Omental fat pad (tissue), 4 donors: ENCODE measurements at places on chromosomes 1 and 21.

DNA sequence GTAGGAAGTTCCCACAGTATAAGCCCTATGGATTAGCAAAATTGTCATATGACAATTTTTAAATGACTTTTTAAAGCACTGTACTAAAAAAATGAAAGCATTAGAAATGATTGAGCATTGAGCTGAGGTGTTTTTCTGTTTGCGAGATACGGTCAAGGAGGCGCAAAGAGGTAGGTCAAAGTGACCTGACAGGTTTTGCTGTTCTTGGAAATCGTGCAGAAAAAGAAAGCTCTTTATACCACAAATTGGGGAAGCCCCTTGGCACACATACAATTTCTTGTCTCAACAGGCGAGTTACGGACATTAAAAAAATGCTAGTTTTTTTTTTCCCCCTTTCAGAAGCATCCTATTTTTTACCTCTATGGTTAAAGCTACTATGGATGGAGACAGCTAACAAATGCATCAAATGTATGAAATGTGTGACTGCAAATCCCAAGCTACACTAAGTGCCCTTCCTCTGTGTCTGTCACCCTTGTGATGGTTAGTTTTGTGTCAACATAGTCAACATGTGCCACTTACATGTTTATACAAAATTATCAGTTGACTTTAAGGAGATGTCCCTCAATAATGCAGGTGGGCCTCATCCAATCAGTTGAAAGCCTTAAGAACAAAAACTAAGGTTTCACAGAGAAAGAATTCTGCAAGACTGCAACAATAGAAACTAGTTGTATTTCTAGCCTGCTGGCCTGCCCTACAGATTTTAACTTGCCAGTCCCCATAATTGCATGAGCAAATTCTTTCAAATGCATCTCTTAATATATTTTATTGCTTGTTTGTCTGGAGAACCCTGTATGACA lies 29.3 kb downstream of the CRYZ start:
- DNase-seq: no peak

GRCh38 chr1:45854724-45855123 lies 51.3 kb downstream of the MAST2 start:
- DNase-seq: no peak

GRCh38 chr1:74613894-74614293 lies 59.7 kb downstream of the ERICH3 start:
- DNase-seq: no peak

DNA sequence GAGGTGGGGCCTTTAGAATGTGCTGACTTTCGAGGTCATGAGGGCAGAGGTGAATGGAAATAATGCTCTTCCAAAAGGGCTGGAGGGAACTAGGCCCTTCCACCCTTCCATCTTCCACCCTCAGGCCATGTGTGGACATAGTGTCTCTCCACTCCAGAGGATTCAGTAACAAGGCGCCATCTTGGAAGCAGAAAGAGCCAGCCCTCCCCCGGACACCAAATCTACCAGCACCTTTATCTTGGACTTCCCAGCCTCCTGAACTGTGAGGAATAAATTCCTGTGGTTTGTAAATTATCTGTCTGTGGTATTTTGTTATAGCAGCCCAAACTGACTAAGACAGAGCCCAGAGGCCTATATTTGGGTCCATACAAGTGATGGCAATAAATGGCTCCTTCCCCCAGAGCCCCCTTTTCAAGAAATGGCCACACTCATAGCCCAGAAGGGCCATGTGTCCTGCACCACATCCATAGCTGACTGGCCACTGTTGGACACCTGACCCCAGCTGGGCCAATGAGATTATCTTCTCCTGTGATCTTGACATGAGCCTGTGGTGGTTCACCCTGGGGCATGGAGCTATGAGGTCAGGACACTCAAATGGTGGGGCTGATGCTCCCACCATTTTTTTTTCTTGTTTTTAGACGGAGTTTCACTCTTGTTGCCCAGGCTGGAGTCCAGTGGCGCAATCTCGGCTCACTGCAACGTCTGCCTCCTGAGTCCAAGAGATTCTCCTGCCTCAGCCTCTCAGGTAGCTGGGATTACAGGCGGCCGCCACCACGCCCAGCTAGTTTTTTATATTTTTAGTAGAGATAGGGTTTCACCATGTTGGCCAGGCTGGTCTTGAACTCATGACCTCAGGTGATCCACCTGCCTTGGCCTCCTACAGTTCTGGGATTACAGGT lies 114.9 kb downstream of the RRAGC start:
- DNase-seq: no peak

DNA sequence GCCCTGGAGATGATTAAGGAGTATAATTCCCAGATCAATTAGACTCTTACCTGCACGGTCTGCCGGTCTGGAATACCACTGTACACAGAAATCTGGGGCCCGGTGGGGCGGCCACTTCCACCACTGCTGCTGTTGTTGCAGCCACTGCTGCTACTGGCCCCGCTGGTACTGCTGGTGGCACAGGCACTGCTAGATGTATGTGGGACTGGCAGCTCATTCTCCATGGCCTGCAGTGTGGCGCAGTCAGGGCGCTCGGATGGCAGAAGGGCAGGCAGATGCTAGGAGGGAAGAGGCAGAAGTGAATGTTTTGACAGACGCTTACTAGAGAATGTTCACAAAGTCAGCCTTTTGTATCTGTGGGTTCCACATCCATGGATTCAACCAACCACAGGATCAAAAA lies 54.4 kb upstream of the A3GALT2 start:
- no peak for DNase-seq
